Head of caudate nucleus (tissue), 42 donors: ENCODE measurements at places on chromosomes 4 and X.
A peak's percentile ranks its signal among the peaks of the same experiment; 100 is the strongest.

- DNase-seq: no peak
These were observed 78.2 kb upstream of the GUCY1A1 start for GRCh38 chr4:155588437-155588836.

GRCh38 chrX:3788494-3789233 lies 75.2 kb upstream of the PRKX start:
- DNase-seq: no peak

DNA sequence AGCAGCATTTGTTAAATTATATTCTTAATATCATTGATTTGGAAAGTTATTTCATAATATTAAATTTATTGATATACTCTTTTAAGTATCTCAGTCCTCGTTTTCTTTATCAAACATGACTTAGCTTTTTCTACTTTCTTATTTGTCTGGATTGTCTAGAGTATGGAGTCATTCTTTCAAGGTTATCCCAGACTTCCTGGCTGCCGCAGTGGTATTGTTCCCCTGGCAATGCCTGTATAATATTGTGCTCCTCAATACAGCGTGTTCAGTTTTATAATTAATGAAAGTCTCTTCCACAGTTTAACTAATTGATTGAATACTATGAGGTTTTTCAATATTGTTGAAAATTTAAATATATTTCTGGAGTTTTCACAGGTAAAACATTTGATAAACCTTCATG lies 310.9 kb downstream of the ANKRD50 start:
- DNase-seq: no peak

- no peak for DNase-seq
These were observed 215.6 kb upstream of the FAT1 start for GRCh38 chr4:186939226-186939625.

GRCh38 chr4:2318885-2319284 lies 57.0 kb upstream of the MXD4 start:
- no peak for DNase-seq

- DNase-seq: peak; percentile 85
These were observed 197.3 kb downstream of the OR13H1 start for GRCh38 chrX:131741103-131741581.

DNA sequence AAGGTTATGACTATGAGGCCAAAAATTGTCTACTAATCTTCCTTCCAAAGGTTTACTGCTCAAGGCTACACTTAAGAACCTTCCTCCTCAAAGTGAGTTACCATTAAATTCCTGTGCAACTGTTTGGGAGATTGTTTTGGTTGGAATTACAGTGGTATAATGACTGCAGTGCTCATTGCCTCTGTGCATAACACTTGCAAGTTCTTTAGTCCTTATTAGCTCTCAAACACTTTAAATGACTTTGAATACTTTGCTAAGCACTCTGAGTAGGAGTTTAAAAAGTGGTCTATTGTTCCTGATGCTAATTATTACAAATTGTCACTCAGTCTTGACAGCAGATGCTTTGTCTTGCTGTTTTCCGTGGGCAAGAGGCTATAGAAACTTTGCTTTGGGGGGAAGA lies 422.8 kb upstream of the PABPC4L start:
- DNase-seq: no peak

DNA sequence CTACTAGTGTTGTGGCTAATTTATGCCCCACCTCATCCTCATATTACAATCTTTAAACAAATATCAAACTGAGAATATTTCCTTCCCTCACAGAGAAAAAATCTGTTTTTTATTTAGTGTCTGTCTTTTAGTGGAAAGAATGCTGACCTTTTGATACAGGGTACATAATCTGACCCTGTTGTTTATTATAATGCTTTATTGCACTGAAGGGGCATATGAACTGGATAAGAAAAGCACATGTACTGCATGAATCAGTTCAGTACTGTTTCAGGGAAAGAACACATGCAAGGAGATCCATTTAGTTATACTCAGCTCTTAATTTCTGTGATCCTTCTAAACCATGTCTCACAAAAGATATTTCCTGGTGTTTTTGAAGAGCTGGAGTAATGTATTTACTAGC lies 15.5 kb upstream of the DYNLT3 start:
- DNase-seq: no peak

- DNase-seq: no peak
These were observed 55.6 kb downstream of the CYLC1 start for GRCh38 chrX:83916525-83916924.

- DNase-seq: no peak
These were observed 24.9 kb upstream of the CXXC4 start for GRCh38 chr4:104519588-104519987.

- DNase-seq: no peak
These were observed 318.6 kb upstream of the BMP3 start for GRCh38 chr4:80711956-80712355.

DNA sequence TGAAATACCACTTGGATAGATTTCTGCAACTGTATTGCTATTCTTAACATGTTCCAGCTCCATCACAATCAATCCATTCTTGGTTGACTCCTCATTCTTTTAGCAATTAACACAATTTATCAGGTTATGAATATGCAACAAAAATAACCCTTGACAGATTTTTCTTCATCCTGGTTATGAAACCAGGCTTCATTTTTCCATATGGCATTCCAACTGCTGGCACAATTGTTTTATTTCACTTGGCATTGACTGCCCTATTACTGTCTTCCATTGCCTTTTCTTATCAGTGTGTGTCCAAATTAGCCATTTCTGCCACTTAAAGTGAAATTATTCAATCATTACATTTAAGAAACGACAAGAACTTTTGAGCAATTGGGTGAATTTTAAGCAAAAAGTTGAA lies 388.8 kb upstream of the EPHA5 start:
- no peak for DNase-seq

- DNase-seq: no peak
These were observed 27.8 kb downstream of the TCEAL1 start for GRCh38 chrX:103656617-103657016.

DNA sequence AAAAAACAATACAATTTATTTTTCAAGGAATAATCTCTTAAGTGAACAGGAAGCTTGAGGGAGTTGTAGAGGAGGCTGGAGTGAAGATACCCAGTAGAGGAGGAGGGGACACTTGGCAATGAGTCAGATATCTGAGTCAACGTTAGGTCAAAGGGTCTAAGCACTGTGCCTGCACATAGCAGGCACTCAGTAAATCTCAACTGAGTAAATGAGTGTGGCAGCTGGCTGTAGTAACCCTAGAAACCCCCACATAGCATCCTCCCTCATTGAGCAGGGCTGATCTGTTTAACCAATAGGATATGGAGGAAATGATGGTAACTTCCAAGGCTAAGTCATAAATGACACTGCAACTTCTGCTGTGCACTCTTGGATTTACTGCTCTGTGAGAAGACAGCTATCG lies 186.0 kb upstream of the FAM241A start:
- DNase-seq: no peak

DNA sequence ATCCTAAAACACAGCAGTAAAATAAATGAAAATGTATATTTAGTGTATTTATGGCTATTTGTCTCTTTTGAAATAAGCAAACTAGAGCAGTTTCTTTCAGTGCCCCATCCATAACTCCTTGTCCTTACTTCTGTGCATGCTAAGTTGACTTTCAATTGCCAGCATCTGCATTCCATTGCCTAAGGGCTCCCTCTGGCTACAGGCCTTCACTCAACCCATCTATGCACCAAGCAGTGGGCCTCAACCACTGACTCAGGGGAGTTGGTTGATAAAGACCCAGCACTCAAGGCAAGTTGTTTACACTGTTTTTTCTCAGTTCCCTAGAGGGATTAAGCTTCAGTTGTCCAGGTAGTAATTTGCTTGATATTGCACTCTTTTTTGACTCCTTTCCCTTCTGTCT lies 265.7 kb downstream of the IQCM start:
- DNase-seq: no peak

DNA sequence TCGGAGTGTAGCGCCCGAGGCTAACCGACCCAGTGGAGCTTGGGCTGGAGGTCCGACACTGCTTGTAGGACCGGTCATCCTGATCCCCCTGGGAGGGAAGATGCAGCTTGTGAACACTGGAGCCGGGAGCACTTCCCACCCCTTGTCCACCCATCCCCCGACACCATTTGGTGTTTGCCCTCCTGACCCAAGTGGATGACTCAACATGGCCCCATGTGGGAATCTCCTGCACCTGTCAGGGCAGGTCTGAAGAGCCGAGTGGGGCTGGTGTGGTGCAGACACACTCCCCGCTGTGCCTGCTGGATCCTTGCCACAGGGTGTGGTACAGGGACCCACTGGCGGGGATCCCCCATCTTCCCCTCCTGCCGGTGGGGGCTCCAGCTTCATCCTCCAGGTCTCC lies 90.0 kb upstream of the AFAP1 start:
- no peak for DNase-seq

GRCh38 chr4:82481506-82481840 lies 51.1 kb downstream of the ENOPH1 start:
- DNase-seq: no peak

GRCh38 chr4:75995727-75996126 lies 5.0 kb upstream of the SDAD1 start:
- no peak for DNase-seq

DNA sequence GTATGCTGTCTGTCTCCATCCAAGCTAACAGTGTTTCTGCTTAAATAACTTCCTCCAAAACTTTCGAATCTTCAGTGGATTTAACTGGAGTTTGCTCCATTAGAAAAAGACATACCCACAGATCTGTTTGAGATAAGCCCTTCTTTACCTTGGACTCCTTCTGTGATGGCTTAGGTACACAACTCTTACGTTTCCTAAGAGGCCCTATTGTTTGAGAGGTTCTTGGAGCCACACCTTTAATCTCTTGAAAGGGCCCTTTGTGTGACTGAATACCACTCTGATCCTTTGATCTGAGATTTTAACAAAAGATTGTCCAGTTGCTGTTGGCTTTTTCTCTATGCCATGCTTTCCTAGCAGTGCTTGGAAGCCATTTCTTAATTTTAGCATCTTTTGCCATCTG lies 92.5 kb downstream of the AKAP4 start:
- no peak for DNase-seq

DNA sequence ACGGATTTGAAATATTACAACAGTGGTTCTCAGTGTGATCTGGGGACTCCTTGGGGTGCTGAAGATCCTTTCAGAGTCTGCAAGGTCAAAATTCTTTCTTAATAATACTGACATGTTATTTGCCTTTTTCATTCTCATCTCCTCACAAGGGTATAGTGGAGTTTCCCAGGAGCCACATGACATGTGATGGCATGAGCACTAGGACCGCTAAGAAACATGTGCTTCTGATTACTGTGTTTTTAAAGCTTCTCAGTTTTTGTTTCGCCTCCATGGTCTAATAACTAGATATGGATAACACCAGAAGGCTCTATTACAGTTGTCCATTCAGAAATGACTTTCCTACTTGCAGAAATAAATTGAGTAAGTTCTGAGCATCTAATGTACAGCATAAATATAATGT lies 156.1 kb downstream of the RAB28 start:
- DNase-seq: no peak

- DNase-seq: peak; percentile 68
These were observed 4.2 kb upstream of the CDS1 start for GRCh38 chr4:84578540-84579402.

DNA sequence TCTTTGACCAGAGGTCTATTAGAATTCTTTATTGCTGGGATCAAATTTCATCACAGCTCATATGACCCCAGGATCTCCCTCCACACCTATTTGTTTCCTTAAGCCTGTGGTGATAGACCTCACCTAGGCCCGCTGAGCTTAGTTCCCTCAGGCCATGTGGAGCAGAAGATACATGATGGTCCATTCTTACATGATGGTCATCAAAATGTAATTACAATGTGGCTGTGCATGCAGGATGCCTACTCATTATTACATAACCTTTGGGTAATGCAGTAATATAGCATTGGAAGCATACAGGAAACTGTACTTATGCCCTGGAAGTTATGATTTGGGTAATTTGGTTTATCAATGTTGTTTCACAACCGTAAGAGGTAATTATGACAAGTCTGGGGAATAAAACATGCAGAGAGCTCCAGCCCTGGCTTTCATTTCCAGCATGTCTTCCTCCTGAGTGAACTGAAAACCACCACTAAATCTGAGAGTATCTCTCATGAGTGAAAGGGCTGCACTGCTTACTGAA lies 67.0 kb upstream of the AGA start:
- no peak for DNase-seq

GRCh38 chr4:16225167-16225862 lies 956 bp downstream of the TAPT1 start:
- no peak for DNase-seq

GRCh38 chrX:6199486-6199885 lies 29.2 kb downstream of the NLGN4X start:
- no peak for DNase-seq

DNA sequence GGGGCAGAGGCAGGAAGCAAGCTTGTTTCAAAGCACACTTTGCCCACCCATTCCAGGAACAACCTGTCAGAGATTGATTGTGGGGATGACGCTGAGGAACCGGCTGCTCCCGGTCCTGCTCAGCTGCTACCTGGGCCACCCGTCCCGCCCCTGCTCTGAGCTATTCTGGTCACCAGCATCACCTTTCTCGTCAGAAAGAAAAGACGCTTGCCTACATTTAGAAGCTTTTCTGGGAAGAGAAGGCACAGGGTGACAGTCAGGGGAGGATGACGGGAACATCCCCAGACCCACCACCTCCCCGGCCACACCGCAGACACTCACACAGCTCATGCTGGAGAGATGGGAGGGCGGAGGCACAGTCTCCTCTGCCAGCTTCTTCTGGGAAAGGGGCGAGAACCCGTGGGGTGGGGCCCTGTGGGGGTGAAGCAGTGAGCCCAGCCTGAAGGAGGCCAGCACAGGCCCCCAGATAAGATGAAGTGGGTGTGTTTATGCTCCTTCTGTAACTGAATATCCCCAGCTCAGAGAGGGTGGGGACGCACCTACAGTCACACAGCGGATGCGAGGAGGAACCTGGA lies 81.8 kb downstream of the CPZ start:
- DNase-seq: peak; percentile 23

- DNase-seq: no peak
These were observed 18.6 kb upstream of the BMP2K start for GRCh38 chr4:78757574-78757973.

DNA sequence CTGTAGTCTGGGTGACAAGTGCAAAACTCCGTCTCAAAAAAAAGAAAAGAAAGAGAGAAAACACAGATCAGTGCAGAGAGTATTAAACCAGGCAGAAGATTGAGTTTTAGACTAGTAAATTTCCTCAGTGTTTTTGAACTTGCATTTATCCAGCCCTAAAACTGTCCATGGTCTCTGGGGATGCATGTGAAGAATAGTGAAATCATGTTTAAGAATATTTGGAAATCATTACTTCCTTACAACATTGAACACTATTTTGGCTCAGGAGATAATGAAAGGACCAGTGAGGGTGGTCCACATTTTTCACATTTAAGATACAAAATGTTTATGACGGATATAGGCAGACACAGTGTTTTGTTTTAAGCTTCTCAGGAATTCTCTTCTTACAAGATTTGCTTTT lies 195.8 kb upstream of the RASGEF1B start:
- DNase-seq: no peak
